Cerebellar nuclear complex (tissue), 1 donor: ENCODE measurements at places on chromosomes 4 and X.

DNA sequence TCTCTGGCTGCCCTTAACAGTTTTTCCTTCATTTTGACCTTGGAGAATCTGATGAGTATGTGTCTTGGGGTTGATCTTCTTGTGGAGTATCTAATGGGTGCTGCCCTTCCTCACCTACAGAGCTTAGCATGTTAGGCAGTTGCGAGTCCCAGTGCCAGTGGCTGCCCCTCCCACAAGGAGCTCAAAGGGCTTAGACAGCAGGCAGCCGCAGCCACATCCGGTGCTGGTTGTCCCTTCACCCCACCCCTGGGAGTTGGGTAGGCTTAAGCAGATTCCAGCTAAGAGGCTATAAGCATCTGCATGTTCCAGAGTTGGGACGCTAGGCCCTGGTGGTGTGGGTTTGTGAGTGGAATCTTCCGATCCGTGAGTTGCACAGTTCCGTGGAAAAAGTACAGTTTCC is 322.1 kb upstream of the ARX start:
- no peak for DNase-seq

DNA sequence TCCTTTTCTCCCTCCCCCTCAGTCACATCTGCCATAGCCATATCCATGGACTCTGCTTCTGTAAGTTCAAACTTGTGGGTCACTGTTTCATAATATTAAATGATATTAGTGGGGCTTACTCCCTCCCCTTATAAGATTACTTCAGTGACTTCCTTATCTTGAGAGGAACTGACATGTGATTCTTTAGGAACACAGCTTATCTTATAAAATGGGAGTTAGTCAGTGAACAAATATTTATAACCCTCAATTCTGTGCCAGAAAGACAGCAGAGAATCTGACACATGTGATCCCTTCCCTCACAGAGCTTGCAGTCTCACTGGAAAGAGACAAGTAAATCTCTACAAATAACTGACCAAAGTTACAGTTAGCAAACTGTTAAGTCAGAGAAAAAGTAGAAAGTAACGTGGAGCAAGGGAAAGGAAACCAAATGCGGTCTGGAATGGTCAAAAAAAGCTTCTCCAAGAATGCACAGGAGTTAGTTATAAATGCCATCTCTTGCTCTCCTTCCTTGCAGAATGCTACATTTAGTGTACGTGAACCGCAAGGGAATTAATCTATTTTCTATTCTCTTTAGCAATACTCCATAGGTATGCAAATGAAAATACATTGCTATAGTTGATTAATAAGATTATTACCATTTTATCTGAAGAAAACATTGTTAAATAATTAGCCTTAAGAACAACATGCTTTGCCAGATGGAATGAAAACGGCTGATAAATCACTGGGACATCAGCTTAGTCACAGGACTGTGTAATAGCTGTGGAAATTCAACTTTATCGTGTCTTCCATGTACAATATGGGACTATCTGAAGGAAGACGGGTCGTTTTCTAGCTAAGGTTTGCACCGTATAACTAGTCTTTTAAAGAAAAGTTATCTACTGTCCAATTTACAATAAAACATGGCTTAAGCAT is 29.0 kb downstream of the SGMS2 start:
- no peak for DNase-seq

GRCh38 chr4:82584931-82585330 is 23.1 kb upstream of the TMEM150C start:
- no peak for DNase-seq

DNA sequence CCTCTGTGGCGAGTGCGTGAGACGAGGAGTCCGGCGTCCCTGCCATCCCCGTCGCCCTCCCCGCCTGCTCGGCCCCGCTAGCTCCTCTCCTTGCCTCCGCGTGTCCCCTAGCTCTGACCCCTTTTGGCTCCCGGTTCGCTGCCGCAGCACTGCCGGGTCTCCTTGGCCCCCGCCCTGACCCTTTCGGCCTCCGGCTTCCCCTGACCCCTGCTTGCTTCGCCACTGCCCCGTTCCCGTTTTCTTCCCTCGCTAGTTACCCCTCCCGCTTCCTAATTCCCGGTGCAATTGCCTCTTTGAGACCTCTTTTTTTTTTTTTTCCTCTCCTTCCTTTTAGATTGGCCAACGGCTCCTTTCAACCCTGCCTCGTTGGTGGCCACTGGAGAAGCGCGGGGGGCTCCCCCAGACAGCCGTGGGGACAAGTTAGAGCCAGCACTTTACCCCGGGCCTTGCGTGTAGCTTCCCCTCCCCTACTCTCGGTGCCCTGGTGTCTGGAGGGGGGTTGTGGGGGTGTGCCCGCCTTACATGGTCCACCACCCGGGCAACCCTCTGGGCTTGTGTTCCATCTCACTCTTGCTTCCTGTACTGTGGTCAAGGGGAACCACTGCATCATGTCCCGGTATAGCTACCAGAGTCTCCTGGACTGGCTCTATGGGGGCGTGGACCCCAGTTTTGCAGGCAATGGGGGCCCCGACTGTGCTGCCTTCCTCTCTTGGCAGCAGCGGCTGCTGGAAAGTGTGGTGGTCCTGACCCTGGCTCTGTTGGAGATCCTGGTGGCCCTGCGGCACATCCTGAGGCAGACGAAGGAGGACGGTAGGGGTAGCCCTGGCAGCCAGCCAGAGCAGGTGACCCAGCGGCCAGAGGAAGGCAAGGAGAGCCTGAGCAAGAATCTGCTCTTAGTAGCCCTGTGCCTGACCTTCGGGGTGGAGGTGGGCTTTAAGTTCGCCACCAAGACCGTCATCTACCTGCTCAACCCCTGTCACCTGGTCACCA is 548 bp downstream of the TMEM164 start:
- DNase-seq = no peak

DNA sequence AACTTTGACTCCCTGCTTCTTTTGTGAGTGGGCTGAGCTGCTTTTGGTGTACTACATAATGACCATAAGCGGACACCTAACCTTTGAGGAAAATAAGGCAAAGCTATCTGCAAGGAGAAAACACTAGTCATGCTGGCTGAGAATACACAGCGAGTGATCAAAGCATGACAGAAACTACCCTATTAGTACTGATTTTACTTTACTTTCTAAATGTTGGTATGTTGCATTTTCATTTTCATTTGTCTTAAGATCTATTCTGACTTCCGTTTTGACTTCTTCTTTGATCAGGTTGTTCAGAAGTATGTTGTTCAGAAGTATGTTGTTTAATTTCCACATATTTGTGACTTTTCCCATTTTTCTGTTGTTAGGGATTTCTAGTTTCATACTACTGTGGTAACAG is 361.1 kb downstream of the TRAM1L1 start:
- DNase-seq = no peak

- no peak for DNase-seq
Measured at GRCh38 chr4:137032222-137032621, 500.1 kb downstream of the PCDH18 start.

GRCh38 chrX:47936224-47936939 is 67.4 kb downstream of the ZNF182 start:
- no peak for DNase-seq

GRCh38 chr4:168304744-168305459 is 13.7 kb downstream of the DDX60 start:
- DNase-seq = no peak
